ENCODE measurements at places on chromosomes 11 and 22. TPM values are rescaled to one million over a fixed set of nuclear protein-coding genes. Genes with fewer than 3 reads are reported as not detected.

The ANKK1 gene
- polyA plus RNA-seq = 0.36 TPM

The NRIP3 gene
- 1.2 TPM for polyA plus RNA-seq

DNA sequence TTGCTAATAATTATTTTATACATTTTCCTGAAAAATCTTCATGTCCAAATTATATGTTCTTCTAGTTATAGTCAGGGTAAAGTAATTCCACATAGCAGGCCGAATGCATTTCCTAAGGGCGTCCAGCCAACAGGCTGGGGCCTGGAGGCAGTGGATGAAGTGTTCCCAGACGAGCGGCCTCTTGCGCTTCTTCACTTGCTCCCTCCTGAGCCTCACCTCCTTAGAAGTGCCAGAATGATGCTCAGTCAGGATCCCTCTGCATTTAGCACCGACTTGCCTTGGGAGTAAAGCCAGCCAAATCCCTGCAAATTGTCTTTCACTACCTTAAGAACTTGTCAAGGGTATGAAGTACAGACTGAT lies 1.5 kb downstream of the OLFML1 start:
- DNase-seq = no peak

GRCh38 chr11:115304774-115305472 lies 199.3 kb downstream of the CADM1 start:
- DNase-seq = no peak

DNA sequence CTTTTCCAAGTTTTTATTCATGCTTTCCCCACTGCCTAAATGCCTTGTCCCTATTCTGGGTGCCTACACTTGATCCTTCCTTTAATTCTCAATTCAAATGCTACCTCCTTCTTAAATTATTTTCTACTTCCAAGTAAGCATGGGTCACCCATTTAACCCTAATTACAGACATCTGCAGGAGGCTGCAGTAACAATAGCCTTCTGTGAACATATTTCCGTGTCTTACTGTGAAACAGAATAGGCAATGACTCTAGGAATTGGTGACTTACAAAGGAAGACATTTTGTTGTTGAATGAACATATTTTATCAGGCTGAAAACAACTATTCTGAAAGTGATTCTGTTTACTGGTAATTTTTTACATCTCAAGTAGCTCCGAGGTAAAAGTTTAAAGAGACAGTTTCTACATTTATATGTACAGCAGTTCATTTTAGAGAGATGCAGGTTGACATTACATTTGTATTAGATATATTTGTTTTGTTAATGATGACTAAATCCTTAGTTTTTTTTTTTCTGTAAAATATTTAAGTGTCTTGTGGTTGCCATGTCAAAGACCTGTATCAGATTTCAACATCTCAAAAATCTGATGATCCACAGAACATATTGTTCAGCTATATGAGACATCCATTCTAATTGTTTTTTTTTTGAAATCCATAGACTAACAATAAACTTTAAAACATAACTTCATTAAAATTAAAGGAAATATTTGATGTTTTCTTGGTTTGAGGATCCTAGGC lies 316.8 kb downstream of the CASP12 start:
- DNase-seq = no peak

Data from right renal pelvis (tissue), 4 donors.